ENCODE measurements at places on chromosomes 2 and 18. TPM values are rescaled to one million over a fixed set of nuclear protein-coding genes. Genes with fewer than 3 reads are reported as not detected.

The COLEC11 gene
- total RNA-seq: 0.13 TPM

DNA sequence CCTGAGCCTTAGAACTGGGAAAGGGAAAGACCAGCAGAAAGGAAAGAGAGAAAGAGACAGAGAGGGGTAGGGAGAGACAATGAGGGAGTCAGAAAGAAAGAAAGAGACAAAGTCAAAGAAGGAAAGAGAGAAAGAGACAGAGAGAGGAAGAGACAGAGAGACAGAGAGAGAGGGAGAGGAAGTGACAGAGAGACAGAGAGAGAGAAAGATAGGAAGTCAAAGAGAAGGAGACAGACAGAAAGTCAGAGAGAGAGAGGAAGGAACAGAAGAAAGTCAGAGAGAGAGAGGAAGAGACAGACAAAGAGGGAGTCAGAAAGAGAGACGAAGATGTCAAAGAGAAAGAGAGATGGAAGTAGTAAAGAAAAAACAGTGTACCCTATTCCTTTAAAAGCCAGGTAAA, 261.8 kb downstream of the WDPCP start:
- DNase-seq: no peak

DNA sequence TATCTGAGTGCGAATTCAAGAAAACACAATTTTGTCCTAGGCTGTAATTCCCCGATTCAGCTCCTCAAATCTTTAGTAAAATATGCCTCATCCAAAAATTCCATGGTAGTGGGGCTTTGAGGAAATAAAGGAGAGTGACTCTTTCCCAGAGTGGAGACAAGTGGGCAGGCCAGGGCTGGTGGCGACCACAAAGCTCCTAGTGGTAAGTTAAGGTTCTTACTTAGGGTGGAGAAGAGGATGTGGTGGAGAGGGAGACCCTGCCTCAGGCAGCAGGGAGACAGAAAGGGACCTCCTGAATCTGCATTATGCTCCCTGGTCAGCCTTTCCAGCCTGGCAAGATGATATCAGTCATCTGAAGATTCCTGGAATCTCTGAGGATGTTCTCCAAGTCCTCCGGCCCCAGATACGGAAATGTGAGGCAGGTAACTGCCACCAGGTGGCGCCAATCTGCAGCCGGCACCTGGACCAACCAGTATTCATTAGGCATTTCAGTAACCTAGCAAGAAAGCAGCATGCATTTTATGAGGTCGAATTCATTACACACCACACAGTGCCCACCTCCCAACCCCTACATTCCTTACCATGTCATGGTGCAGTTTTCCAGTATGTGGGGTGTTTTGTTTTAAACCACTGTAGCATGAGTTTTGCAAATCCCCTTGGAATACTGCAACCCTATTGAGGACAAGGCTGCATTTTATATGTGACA, 106.4 kb downstream of the POLE4 start:
- DNase-seq: peak; percentile 49

GRCh38 chr2:100707016-100707947, 112.7 kb upstream of the NPAS2 start:
- DNase-seq: no peak

GRCh38 chr2:205510345-205510744, 172.0 kb upstream of the NRP2 start:
- no peak for DNase-seq

DNA sequence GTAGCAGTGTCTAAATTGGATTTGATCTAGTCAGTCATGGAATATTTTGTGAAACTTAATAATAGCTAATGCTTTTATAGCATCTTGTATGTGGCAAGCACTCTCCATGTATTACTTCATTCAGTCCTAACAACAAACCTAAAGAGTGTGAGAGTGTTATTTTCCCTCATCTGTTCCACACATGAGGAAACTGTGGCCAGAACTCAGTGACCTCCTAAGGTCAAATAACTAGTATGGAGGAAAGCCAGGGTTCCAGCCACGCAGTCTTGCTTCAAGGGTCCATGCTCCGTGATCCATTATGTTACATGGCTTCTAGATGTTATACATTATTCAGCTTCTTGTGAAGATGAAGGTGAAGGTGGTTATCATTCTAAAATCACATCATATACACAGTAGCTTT, 45.5 kb downstream of the TWSG1 start:
- no peak for DNase-seq
